Activated naive CD4-positive, alpha-beta T cell treated with anti-CD3 and anti-CD28 coated beads, Interleukin-2, amount 50 U/mL, for 72 hours (primary cell): ENCODE measurements at places on chromosomes 4 and X. TPM values are rescaled to one million over a fixed set of nuclear protein-coding genes. Genes with fewer than 3 reads are reported as not detected.

Gene NAA11
- not detected for total RNA-seq

Gene NDST3
- not detected for total RNA-seq

Gene AFM
- not detected for total RNA-seq

Gene ARHGEF6
- 59.5 TPM for total RNA-seq

Gene FAT1
- not detected for total RNA-seq

Gene NSUN7
- 0.19 TPM for total RNA-seq

Gene PABPC5
- total RNA-seq, result not detected

Gene COL4A6
- total RNA-seq, result not detected

Gene GPR119
- total RNA-seq, result not detected
